ENCODE measurements at places on chromosomes 11 and 22. TPM values are rescaled to one million over a fixed set of nuclear protein-coding genes. Genes with fewer than 3 reads are reported as not detected.

AMOTL1 gene
- 13.5 TPM for total RNA-seq

- DNase-seq: no peak
Measured at GRCh38 chr11:11537871-11538270, 83.9 kb downstream of the GALNT18 start.

- DNase-seq: no peak
Measured at GRCh38 chr22:21615731-21616130, 14.1 kb downstream of the YDJC start.

DNA sequence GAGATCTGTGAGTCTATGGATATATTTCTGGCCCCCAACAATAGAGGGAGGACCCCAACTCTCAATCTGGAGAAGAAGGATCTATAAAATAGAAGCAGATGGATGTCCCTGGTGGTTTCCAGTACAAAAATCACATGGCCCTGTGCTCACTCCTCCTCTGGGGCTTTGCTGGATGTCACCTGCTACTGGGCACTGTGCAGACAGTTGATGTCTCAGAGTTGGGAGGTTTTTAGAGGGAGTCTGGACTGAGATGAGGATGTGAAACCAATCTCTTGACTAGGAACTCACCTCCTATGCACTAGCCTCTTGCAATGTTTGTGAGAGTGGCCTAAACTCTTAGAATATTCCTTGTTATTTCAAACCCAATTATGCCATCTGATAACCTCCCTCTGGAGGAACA, 107.2 kb downstream of the SCN3B start:
- no peak for DNase-seq

GRCh38 chr22:36510966-36511881, 4.4 kb upstream of the FOXRED2 start:
- DNase-seq: peak; percentile 85

Measured in SK-MEL-5 (cell line).